Suppressor macrophage treated with lipopolysaccharide for 1 hour (primary cell): ENCODE measurements at places on chromosomes 12 and 14.

DNA sequence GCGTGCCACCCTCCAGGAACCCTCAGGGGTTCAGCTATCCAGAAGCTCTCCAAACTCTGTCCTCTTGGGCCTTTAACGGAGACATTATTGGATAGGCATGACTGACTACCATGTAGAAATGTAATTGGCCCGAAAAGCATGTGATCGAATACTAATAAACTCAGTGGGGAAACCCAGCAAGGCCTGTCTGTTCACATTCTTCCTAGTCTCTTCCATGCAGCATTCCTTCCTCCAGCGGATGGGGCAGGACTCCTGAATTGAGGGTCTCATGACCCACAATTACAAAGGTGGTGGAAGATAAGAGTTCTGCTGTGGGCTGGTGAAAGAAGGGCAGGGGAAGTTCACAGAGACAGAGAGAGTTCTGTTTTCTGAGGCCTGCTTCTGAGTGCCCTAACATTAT, 6.5 kb upstream of the PRDM4 start:
- no peak for DNase-seq

- peak; percentile 81 for DNase-seq
Observed at GRCh38 chr14:94390372-94391086, 2.1 kb upstream of the SERPINA1 start.

- no peak for DNase-seq
Observed at GRCh38 chr14:77230914-77231313, 40.1 kb downstream of the NGB start.

DNA sequence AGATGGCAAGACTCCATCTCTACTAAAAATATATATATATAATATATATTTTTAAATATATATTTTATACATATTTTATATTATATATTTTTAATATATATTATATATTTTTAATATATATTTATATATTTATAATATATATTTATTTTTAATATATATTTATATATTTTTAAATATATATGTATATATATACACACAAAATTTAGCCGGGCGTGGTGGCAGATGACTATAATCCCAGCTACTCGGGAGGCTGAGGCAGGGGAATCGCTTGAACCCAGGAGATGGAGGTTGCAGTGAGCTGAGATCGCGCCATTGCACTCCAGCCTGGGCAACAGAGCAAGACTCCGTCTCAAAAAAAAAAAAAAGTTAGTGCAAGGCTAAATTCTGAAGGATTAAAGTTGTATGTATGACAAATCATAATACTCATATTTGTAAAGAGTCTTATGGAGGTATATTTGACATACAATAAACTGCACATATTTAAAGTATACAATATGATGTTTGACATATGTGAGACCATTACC, 7.7 kb upstream of the TDG start:
- DNase-seq, result no peak

- DNase-seq, result no peak
Observed at GRCh38 chr14:96191353-96191752, 13.3 kb upstream of the BDKRB2 start.

GRCh38 chr14:90755661-90756304, 60.4 kb downstream of the TTC7B start:
- DNase-seq, result peak; percentile 46

DNA sequence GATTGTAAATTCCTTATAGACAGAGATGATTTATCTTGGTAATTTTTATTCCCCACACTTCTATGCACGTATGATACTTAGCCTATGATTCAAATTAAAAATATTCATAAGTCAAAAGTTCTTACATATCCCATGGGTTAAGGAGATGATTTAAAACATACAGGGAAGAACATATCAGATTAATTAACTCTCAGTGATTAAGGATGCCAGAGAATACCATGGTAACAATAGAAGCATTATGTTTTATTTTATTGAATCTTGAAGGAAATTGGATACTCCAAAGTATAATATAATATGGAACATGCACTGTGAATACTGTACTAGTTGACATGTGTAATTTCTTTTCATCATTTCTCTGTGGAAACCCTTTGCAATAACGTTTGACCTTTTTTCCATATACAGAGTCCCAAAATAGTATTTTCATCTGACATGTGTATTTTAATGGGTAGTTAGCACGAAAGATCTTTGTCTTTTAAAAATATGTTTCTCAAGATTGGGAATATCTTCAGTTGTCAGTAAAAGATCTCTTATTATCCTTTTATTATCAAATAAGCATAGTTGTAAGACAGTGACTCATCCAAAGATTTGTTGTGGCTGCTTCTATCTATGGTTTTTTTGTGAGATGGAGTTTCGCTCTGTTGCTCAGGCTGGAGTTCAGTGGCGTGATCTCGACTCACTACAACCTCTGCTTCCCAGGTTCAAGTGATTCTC, 166.7 kb downstream of the RAD51B start:
- DNase-seq, result no peak

GRCh38 chr14:89332031-89332430, 85.0 kb downstream of the FOXN3 start:
- DNase-seq, result no peak
